ENCODE measurements at places on chromosomes 7 and 10.

GRCh38 chr10:80474597-80474910 lies 20.4 kb downstream of the TSPAN14 start:
- DNase-seq = no peak

DNA sequence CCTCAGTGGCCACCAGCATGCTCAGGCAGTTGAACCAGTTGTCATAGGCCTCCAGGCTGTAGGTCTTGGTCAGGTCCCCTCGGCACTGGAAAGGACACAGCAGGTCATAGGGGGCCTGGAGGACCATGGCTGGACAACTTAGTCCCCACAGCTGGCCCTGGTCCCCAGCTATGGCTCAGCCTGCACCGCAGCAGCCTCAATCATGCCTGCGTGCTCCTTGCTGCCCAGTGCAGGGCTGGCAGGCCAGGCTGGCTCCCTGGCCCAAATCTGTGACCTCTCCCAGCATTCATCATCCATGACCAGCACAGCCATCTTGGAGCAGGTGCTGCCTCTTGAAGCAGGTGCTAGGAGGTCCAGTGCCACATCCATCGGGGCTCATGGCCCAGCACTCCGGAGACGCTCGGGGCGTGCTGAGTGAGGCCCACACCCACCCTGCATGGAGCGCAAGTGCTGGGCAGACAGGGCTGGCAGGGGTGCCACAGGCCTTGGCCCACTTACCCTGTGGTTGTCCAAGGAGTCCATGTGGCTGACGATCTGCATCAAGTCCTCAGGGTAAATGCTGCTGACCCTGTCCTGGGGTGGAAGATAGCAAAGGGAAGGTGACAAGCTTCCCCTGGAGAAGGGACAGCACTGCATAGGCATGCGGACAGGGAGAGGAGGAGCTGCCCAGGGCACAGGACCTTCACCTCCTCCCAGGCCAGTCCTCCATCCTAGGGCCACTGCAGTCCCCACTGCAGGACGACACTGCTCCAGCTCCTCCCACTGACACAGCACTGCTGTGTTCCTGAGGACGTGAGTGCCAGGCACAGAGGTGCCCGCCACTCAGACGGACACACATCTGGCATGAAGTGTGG lies 61.7 kb downstream of the CSGALNACT2 start:
- DNase-seq = no peak

- DNase-seq = no peak
Measured at GRCh38 chr7:129053938-129054437, 923 bp downstream of the TNPO3 start.

GRCh38 chr7:158945519-158945918 lies 89.2 kb downstream of the DYNC2I1 start:
- DNase-seq = no peak

- DNase-seq = no peak
Measured at GRCh38 chr10:125584954-125585353, 98.0 kb downstream of the TEX36 start.

- peak; percentile 72 for DNase-seq
Measured at GRCh38 chr10:72320676-72321247, 34.0 kb downstream of the DNAJB12 start.

DNA sequence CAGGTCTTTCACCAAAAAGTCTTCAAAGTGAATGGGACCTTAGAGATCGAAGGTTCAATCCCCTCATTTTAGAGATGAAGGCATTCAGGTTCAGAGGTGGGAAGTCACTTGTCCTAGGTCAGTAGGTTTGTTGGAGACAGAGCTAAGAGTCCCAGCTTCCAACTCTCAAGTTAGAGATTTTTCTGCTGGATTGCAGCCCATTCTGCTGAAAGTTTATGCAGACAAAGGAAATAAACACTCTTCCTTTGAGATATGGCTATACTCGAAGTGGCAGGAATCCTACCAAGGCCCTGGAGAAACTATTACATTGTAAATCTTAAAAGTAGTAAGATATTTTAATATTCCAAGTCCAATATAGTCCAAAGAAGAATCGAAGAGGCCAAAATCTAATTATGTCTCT lies 64.4 kb downstream of the LYZL1 start:
- no peak for DNase-seq

- no peak for DNase-seq
Measured at GRCh38 chr10:78756604-78757343, 312.0 kb upstream of the ZMIZ1 start.

DNA sequence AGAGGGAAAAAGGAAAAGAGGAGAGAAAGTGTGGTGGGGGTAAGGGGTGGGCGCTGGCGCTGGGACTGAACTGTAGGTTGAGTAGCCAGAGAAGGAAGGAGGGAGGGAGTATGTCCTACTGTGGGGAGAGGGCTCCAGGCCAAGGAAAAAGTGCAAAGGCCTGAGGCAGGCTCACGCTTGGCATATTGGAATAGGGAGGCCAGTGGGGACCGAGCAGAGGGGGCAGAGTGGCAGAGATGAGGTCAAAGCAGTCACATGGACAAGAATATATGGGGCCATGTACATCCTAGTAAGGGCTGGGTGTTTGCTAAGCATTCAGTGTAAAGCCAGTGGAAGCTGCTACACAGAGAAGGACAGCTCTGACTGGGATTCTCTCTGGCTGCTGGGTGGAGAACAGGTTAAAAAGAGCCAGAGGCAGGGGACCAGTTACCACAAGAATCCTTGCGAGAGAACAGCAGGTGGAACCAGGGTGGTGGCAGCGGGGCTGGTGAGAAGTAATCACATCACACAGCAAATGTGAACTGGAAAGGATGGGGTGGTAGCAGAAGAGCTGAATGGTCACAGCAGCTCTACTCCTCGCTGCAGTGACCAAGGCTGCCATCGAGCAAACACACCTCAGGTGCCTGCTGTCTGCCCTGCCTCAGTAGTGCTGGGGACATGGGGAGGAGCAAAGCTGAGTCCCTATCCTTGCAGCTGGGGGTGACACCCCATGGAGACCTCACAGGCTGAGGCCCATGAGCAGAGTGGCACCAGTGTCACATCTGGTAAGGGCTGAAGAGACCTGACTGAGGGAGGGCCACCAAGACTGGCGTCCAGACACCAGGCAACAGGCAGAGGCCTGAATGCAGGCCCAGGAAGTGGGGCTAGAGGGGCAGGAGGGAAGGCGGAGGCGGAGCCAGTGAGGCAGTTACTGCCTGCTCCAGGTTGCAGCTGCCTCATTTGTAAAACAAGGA lies 39.5 kb downstream of the FAM53B start:
- DNase-seq = no peak

GRCh38 chr7:141551094-141551781 lies at the start of gene AGK:
AGK (plus strand) TSS chr7:141551410; CDS start chr7:141555467, 4,057 bp downstream.
- DNase-seq = peak; percentile 69

GRCh38 chr10:131676046-131676799 lies 224.6 kb upstream of the PPP2R2D start:
- DNase-seq = no peak

DNA sequence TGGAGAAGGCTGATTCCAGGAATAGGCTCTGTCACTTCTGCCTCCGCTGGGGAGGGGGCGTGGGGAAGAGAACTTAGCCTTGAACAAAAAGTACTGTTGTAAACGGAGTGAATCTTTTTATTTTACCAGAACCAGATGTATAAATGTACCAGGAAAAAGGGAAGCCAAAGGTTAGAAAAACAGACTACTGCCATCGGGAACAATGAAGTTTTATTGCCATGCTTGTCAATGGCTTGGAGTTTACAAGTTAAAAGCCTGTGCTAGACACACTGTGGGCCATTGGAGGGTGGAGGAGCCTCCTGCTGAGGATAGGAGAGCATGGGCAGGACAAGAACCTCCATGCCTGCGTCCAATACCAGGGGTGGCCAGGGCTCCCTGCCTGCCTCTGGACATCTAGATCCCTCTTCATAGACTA lies 161.7 kb upstream of the LYZL2 start:
- no peak for DNase-seq

DNA sequence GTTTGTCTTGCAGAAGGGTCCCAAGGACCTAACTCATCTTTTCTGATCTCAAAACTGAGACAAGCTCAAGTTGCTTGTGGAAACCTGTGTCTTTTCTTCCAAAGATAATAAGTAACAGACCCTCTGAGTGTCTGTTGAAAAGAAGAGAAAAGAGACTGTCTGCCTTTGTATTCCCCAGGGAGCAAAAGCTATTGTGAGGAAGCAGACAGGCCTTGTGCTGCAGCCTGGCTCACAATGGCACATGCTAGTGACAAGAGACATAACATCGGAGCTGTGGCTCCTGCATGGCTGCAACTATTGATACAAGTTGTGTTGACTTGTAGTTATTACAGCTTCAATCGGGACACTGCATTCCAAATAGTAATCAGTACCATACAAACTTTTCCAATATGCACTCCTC lies 202.9 kb downstream of the DKK1 start:
- DNase-seq = no peak

DNA sequence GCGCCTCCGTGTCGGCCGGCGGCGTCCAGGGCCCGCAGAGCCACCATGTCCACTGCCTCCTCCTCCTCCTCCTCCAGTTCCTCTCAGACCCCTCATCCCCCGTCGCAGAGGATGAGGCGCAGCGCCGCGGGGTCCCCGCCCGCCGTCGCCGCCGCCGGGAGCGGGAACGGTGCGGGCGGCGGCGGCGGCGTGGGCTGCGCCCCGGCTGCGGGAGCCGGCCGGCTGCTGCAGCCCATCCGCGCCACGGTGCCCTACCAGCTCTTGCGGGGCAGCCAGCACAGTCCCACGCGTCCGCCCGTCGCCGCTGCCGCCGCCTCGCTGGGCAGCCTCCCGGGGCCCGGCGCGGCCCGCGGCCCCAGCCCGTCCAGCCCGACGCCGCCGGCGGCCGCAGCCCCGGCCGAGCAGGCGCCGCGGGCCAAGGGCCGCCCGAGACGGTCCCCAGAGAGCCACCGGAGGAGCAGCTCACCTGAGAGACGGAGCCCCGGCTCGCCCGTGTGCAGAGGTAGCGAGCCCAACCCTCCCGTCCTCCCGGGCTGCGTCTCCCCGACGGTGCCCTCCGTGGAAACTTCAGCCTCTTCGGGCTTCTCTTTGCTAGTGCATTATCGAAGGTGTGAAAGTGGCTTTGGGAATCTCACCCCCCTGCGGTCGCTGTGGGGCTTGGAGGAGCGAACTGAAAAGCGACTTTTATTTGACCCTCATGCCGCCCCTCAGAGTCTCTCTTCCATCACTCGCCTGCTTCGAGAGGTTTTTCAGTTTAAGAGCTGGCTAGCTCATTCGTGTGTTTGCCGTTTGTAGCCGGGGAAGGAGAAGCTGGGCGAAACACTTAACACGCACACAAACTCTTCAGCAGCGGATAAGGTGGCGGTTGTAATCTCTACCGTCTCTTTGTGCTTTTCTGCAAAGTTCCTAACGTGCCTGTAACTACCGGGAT lies 975 bp downstream of the GLCCI1 start:
- DNase-seq = peak; percentile 39

All from activated CD4-positive, alpha-beta T cell treated with anti-CD3 and anti-CD28 coated beads for 4 hours (primary cell).